SHP77 (cell line): ENCODE measurements at places on chromosomes 2 and 18.

- no peak for DNase-seq
Observed at GRCh38 chr2:207498427-207498826, 31.3 kb upstream of the CREB1 start.

- DNase-seq: no peak
Observed at GRCh38 chr2:17592731-17593409, 52.4 kb downstream of the VSNL1 start.

DNA sequence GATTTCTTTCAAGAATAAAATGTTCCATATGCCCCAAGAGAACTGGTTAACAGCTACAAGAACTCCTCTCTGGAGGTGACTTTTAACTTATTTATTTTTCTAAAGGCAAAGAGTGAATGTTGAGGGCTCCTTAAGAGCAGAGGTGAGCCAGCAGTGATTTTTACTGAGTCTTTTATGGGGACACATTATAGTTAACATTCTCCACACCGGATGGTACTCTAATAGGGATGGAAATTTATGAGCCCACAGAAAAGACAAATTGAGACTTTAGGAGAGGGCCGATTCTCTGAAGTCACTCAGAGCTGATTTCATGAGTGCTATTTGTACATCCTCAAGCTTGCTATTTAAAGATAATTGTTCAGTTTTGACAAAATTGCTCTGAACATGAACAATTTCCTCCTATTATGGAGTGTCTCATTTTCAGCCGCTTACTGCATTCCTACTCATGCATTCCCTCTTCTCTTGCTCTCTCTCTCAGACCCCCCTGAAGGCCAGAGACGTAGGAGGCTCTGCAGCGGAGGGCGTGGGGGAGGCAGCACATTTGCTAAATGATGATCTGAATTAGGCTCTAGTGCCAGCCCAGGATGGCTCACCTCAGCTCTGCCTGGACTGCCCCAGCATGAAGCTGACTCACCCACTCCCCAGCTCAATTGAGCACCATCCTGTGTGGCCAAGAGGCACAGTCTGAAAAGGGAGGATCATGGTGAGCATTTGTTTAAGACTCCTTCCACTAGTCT is 5.9 kb upstream of the RPL37A start:
- no peak for DNase-seq

- DNase-seq: no peak
Observed at GRCh38 chr2:39159283-39159682, 38.4 kb upstream of the SOS1 start.
